Fibroblast of upper back skin (primary cell): ENCODE measurements at places on chromosomes 5 and 9.

- DNase-seq: no peak
Measured at GRCh38 chr5:126263591-126264184, 159.5 kb upstream of the GRAMD2B start.

- no peak for DNase-seq
Measured at GRCh38 chr5:116788851-116789403, 214.3 kb upstream of the SEMA6A start.

DNA sequence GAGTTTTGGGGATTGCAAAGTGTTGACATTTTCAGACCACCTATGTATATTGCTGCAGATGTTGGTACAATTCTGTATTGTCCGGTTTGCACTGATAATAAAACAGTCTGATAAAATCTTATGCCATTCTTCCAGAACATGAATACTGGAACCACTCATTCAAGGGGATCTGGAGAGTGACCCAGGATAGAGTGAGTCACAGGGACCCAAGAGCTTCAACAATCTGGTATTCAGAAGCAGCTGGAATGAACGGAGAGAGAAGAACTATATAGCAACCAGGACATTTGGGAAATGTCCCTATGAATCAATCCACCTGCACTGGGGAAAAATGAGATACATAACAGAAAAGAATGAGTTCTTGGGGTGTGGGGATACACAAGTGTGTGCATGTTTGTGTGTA lies 73.3 kb downstream of the SH3TC2 start:
- DNase-seq: no peak

GRCh38 chr9:126756876-126757415 lies 47.9 kb upstream of the ZBTB43 start:
- no peak for DNase-seq

GRCh38 chr9:107734256-107735013 lies 244.9 kb upstream of the KLF4 start:
- peak; percentile 94 for DNase-seq

GRCh38 chr5:154042766-154043165 lies 4.0 kb downstream of the MFAP3 start:
- no peak for DNase-seq

DNA sequence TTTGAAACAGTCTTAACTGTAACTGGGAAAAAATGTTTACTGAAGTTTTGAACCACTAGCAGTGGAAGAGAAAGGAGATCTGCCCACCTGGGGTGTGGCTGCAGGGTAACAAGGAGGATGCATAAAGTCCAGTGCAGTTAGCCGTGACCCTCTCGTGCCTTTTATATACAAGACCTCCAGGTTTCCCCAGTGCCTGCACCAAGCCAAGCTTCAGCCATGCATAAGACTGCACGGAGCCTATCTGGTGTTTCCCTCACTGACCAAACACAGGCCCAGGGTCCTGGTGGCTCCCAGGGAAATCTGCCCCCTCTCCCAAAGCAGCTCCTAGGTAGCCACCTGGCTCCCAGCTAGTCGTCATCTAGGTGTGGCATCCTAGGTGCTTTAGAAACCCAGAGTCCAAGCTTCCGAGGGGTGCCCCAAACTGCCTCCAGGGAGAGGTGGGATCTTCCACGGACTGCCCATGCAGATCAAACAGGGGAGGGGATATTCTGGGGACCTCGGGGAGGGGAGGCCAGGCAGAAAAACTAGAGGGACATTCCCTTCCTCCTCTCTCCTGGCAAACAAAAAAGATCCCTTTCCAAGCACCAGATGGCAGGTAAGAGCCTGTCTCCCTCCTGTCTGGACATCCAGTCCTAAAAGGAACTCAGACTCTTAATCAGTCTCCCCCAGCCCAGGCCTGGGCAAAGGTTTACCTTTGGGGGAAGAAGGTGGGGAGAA lies 2.7 kb downstream of the SHB start:
- no peak for DNase-seq

- DNase-seq: no peak
Measured at GRCh38 chr9:120416781-120417427, 163.1 kb downstream of the CDK5RAP2 start.

- no peak for DNase-seq
Measured at GRCh38 chr5:177440211-177440989, 6.2 kb upstream of the PRR7 start.

GRCh38 chr5:125043781-125044391 lies 297.4 kb upstream of the ZNF608 start:
- peak; percentile 97 for DNase-seq

DNA sequence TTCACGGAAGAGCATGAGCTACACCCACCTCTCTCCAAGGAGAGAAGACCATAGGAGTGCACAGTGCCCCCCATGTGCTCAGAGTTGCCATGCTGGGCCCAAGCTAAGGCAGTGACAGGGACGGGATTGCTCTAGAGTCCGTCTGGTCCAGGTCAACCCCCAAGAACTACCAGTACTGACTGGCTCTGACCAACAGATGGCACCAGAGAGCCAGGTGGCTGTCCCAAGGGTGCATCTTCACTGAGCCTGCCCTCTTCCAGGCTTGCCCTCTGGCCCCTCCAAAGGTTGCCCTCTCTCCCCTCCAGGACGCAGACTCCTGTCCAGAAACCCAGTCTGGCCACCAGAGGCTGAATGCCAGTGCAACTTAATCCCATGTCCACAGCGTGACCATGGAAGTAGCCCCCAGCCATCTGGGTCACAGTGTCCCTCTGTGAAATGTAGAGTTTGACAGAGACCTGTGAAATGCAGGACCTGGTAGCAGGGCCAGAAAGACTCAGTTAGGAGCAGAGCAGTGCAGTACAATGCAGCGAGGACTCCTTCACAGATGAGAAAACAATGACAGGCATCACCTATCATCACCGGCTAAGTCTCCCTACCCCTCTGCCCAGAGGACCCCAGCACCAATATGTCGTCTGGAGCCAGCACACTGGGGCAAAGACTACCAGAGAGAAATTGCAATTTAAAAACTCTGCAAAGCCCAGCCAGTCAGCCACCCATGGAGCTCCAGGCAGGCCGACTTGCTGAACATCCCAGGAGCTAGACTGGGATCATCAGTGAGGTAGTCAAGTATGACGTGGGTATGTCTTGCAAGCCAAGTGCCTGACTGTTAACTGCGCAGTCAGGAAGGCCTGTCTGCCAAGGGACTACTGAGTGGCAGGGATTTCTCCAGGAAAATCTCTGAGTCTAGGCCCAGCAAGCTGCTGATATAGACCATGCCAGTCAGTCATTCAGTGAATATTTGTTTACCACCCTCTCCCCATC lies 7.7 kb upstream of the SKP1 start:
- peak; percentile 61 for DNase-seq

DNA sequence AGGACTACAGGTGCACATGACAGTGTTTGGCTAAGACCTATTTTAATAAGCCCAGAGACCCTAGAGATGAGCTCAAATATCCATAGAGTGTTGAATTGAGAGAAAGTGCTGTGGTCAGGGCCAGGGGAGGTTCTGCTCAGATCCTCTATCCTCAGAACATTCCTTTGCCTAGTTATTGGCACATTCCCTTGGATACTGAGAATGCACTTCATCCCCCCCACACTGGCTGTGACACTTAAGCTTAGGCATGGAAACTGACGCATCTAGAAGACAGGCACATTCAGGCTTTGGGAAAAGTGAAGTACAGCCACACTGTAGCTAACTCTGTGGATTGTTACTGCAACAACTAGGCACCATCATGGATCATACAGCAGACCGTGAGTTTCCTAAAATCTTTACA lies 27.1 kb upstream of the RASGRF2 start:
- DNase-seq: peak; percentile 9

DNA sequence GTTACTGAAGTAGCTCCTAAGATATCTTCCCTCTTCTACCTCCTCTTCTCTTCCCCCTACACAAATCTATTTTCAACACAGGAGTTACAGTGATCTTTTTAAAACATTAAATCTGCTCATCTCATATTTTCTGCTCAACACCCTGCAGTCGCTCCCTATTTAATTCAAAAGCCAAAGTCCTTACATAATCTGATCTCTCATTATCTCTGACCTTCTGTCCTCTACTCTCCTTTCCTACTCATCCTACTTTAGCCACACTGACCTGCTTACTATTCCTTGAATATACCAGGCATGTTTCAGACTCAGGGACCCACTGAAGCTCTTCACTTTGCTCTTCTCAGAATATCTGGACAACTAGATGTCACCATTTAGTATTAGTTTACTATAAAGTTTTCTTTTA lies 87.9 kb downstream of the YTHDC2 start:
- no peak for DNase-seq

DNA sequence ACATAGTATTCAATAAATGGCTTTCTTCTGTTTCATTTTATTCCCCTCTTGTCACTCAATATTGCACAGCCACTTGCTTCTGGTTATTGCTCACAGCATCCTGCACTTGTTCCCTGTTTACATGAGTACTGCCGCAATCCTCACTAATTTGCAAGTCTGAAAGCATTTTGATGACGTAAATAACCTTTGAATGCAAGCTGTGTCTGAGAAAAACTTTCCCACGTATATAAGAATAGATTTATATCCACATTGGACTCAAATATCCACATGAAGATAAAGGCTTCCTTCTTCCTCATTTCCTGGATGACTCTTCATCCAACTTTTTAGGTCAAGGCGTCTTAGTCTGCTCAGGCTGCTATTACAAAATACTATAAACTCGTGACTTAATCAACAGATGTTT lies 88.2 kb upstream of the DAP start:
- no peak for DNase-seq

DNA sequence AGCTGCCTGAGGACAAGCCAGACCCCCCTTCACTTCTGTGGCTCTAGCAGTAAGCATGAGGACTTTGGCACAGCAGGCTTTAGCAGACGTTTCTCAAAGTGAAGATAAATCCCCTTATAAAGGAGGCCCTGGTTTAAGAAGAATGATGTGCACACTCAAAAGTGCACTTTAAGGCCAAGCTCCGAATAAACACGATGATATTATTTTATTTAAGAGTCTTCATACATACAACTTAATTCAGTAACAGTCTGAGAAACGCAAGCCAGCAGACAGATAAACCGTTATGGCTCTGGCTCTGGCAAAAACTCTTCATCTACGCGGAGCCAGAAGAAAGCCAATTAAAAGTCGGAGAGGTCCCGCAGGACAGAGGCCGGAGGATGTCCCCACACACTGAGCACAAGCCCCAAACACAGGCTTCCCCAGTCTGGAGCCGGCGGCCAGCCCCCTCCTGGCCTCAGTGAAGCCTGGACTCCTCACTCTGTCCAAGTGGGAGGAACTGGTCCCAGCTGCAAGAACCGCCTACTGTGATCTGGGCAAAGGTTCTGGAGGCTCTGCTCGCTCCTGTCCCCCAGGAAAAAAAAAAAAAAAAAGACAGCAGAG lies 44.6 kb downstream of the ADAMTS2 start:
- no peak for DNase-seq

GRCh38 chr5:74490814-74491213 lies 149.7 kb downstream of the ENC1 start:
- DNase-seq: no peak

DNA sequence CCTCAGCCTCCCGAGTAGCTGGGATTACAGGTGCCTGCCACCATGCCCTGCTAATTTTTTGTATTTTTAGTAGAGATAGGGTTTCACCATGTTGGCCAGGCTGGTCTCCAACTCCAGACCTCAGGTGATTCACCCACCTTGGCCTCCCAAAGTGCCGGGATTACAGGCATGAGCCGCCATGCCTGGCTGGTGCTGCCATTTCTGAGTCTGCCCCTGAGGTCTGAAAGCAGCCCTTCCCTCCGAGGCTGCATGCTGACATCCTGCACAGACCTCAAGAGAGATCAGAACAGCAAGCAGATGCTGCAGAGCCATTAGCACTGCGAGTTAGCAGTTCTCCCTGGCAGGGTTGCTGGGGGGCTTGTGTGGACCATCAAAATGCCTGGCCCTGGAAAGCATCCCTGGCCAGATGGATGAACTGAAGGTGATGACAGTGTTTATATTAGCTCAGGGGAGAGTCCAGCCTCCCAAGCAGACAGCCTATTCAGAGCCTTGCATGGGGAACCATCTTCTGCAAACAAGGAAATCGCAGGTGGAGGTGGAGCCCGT lies 176.5 kb upstream of the PANK3 start:
- DNase-seq: no peak

DNA sequence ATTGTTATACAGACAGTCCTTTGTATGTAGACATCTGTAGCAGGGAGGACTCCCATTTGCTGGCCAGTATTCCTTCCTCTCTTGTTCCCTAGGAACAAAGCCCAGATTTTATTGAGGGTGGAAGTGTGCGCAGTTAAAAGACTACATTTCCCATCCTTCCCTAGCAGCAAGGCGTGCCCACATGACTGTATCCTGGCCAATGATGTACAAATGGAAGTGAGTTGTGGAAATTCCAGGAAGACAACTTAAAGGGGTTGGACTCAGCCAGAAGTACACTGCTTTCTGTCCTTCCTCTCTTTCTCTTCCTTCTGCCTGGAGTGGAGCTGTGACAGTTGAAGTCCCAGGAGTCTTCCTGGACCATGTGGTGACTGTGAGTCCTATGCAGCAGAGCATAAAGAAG lies 89.0 kb downstream of the HRH2 start:
- DNase-seq: no peak

DNA sequence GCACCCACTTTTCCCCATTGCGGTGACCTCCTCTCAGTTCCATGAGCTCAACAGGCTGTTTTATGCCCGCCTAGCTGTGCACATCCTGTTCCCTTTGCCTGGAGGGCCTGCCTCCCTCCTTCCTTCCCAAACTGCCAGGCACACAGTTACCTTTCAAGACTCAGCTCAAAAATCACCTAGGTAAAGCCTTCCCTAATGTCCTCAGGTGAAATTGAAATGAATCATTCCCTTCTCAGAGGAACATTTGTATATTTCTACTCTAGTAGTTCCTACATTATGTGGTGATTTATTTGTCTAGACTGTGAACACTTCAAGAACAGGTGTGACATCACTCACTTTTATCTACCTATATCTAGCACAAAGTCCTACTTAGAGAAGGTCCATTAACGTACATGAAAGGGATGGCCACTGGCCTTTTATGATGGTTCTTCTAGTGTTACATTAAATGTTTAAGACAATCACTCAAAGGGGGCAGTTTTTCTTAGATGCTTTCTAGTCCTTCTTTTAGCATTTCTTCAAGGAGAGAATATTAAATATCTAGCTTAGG lies 103.5 kb upstream of the EQTN start:
- DNase-seq: no peak

GRCh38 chr5:143225511-143225910 lies 178.0 kb downstream of the NR3C1 start:
- DNase-seq: no peak

DNA sequence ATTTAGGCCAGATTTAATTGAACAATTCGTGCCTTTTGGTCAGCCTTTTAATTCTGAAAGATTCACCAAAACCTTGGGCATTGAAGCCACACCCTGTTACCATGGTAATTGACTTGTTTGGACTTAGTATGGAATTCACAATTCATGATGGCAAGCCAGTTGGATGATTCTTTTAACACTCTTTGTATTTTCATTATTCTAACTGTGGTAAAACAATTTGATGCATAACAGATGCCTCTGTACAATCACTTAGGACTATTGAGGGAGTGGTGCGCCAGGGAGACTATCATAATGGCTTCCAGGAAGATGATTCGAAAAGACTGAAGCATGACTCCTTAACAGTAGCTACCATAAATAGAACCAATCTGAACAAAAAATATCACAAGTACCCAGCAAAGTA lies 381.1 kb upstream of the ADAMTS16 start:
- DNase-seq: no peak
